ENCODE measurements at places on chromosomes 6 and 20. TPM values are rescaled to one million over a fixed set of nuclear protein-coding genes. Genes with fewer than 3 reads are reported as not detected.

- H3K36me3 ChIP-seq: no peaks in the 10 kb centered on the region
- H3K4me3 ChIP-seq: peak overlapping the region; percentile 67
- peak overlapping the region; percentile 77 for H3K27ac ChIP-seq
- peaks cover 13% of the 10 kb centered on the region for H3K4me1 ChIP-seq
These were observed 159.9 kb downstream of the OR2B2 start for GRCh38 chr6:27752038-27752885.

SLC22A16 gene
- not detected for total RNA-seq

SLC32A1 gene
- total RNA-seq: not detected

BCAS1 gene
- total RNA-seq: 0.93 TPM

- no peaks in the 10 kb centered on the region for H3K36me3 ChIP-seq
- no peak overlapping the region for H3K27ac ChIP-seq
- H3K27me3 ChIP-seq: no peaks in the 10 kb centered on the region
- H3K4me3 ChIP-seq: no peak overlapping the region
These were observed 372.6 kb downstream of the UTRN start for GRCh38 chr6:144657691-144658090.

CGA gene
- total RNA-seq: not detected

GRCh38 chr6:133833949-133834359 lies 55.0 kb upstream of the TCF21 start:
- no peaks in the 10 kb centered on the region for H3K27me3 ChIP-seq
- H3K27ac ChIP-seq: no peak overlapping the region
- no peak overlapping the region for H3K4me3 ChIP-seq
- DNase-seq: no peak
- no peaks in the 10 kb centered on the region for H3K4me1 ChIP-seq

DNA sequence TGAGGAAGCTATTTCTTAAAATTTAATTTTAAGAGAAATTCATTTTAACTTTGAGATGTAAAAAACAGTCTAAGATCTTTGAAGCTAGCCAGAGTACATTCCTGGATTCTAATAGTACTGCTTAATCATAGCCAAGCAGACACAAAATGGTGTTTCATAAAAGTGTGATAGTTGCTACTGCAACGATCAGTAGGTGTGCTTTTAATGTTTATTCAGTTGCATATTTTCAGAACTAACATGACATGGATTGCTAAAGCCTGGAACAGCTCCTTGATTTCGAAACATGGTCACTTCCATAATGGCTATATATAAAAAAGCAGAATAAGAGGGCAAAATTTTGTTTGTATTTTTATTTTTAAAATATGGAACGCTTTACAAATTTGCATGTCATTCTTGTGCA lies 35.5 kb downstream of the SESN1 start:
- H3K4me3 ChIP-seq: no peak overlapping the region
- DNase-seq: no peak
- H3K36me3 ChIP-seq: no peaks in the 10 kb centered on the region
- no peak overlapping the region for H3K27ac ChIP-seq
- H3K4me1 ChIP-seq: no peaks in the 10 kb centered on the region

DNA sequence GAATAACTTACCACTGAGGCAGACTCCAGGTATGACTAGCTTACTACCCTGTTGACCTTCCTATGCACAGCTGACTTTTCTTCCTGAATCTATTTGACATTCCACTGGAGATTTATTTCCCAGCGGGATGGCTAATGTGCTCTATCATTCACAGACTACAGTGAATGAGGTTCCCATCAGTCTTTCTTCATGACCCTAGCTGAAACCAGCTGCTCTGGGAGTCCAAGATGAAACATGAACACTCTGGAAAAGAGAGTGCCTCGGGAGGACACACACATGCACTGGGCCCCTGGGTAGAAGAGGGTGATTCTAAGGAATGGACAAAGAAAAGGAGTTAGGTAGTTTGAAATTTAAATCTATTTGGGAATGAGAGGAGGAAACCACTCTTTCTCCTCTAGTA lies 82.6 kb upstream of the DST start:
- DNase-seq: no peak
- H3K36me3 ChIP-seq: no peaks in the 10 kb centered on the region
- H3K4me1 ChIP-seq: no peaks in the 10 kb centered on the region
- no peaks in the 10 kb centered on the region for H3K27me3 ChIP-seq
- H3K27ac ChIP-seq: no peak overlapping the region
- no peak overlapping the region for H3K4me3 ChIP-seq

- H3K4me3 ChIP-seq: no peak overlapping the region
- no peak overlapping the region for H3K27ac ChIP-seq
- peaks cover 4% of the 10 kb centered on the region for H3K27me3 ChIP-seq
- no peaks in the 10 kb centered on the region for H3K36me3 ChIP-seq
These were observed 70.3 kb downstream of the UNC5CL start for GRCh38 chr6:40968620-40969164.

DNA sequence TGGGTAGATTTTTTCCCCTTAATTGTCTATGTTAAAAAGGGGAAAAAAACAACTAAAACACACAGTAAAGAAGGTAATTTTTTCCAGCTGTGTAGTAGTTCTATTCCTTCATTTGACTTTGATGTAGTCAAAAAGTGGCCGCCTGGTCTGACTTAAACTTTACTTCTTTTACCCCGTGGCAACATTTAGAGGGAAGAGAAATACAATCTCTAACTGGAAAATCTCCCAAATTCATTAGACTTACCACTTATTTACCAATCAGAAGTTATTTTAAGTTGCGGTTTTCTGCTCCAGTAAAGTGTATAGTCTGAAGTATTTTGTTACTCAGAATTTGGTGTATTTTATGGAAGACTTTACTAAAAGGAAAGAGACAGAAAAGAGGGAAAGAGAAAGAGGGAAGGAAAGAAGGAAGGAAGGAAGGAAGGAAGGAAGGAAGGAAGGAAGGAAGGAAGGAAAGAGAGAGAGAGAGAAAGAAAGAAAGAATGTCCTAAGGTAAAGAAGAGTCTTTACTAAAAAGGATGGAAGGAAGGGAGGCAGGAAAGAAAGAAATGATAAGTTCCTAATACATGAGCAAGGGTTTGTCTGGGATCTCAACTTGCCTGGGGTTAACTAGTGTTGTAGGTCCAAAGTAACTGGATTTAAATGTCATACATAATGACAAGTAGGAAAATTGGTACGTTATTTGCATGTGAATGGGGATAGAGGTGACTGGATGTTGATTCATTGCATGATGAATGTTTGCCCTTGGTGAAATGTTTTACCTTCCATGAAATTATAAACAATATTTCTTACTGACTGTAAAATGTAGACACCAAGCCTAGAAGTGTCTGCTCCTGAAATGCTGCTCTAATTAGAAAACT lies 135.1 kb downstream of the SAMD5 start:
- H3K27me3 ChIP-seq: peaks cover 15% of the 10 kb centered on the region
- no peaks in the 10 kb centered on the region for H3K4me1 ChIP-seq
- no peak overlapping the region for H3K4me3 ChIP-seq
- DNase-seq: no peak
- H3K36me3 ChIP-seq: no peaks in the 10 kb centered on the region

APCDD1L gene
- not detected for total RNA-seq

- no peaks in the 10 kb centered on the region for H3K27me3 ChIP-seq
- no peak overlapping the region for H3K4me3 ChIP-seq
- H3K36me3 ChIP-seq: no peaks in the 10 kb centered on the region
These were observed 165.2 kb downstream of the WDR27 start for GRCh38 chr6:169536446-169537170.

GRCh38 chr20:58903614-58904013 lies 51.1 kb downstream of the GNAS start:
- peaks cover 92% of the 10 kb centered on the region for H3K36me3 ChIP-seq
- no peaks in the 10 kb centered on the region for H3K27me3 ChIP-seq
- no peak overlapping the region for H3K4me3 ChIP-seq
- peaks cover 16% of the 10 kb centered on the region for H3K4me1 ChIP-seq
- H3K27ac ChIP-seq: no peak overlapping the region
- no peak for DNase-seq

EDN3 gene
- not detected for total RNA-seq

DNMT3B gene
- total RNA-seq: 74.8 TPM

- H3K27me3 ChIP-seq: no peaks in the 10 kb centered on the region
- DNase-seq: no peak
- H3K4me3 ChIP-seq: no peak overlapping the region
- no peaks in the 10 kb centered on the region for H3K36me3 ChIP-seq
- H3K4me1 ChIP-seq: no peaks in the 10 kb centered on the region
These were observed 146.5 kb downstream of the EPHA7 start for GRCh38 chr6:93272896-93273295.

RIN2 gene
- 0.09 TPM for total RNA-seq

GRCh38 chr6:99467509-99468106 lies 42.5 kb upstream of the PNISR start:
- no peaks in the 10 kb centered on the region for H3K27me3 ChIP-seq
- peaks cover 24% of the 10 kb centered on the region for H3K36me3 ChIP-seq
- no peak overlapping the region for H3K27ac ChIP-seq
- DNase-seq: peak; percentile 27
- no peaks in the 10 kb centered on the region for H3K4me1 ChIP-seq

DNA sequence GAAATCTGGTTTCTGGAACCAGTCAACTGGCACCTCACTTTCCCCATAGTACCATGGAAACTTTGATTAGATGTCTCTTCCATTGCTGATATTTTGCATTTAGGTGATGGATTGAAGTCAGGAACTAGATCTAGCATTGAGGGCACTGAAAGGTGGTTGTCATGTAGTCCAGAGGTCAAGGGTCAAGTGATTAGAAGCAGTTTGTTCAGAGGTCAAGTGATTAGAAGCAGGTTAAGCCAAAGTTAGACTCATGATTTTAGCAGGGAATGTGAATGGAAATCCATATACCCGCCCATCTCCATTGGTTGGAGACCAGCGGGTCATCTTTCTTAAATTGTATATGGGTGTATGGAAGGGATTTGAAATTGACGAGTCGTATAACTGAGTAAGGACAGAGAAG lies 51.2 kb downstream of the CBFA2T2 start:
- H3K4me3 ChIP-seq: no peak overlapping the region
- H3K27me3 ChIP-seq: no peaks in the 10 kb centered on the region
- H3K36me3 ChIP-seq: no peaks in the 10 kb centered on the region
- H3K27ac ChIP-seq: no peak overlapping the region

DNA sequence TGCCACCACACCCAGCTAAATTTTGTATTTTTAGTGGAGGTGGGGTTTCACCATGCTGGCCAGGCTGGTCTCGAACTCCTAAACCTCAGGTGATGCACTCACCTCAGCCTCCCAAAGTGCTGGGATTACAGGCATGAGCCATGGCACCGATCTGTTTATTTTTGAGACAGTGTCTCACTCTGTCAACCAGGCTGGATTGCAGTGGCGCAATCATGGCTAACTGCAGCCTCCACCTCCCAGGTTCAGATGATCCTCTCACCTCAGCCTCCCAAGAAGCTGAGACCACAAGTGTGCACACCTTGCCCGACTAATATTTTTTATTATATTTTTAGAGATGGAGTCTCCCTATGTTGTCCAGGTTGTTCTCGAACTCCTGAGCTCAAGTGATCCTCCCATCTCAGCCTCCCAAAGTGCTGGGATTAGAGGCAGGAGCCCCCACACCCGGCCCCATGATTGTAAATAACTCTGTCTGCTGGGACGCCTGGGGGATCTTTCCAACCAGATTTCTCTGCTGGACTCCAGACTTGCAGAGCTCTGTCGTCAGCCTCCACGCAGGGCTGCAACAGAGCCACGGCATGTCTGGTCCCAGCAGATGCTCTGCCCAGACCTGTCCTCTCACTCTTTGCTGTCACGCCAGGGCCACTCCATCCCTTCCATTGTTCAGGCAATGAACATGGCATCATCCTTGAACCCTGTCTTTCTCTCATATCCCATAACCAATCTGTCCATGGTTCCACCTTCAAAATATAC lies 25.3 kb downstream of the SYNJ2 start:
- no peak overlapping the region for H3K4me3 ChIP-seq
- H3K27me3 ChIP-seq: no peaks in the 10 kb centered on the region
- H3K4me1 ChIP-seq: peaks cover 53% of the 10 kb centered on the region

GRCh38 chr20:32285621-32286371 lies 8.3 kb downstream of the KIF3B start:
- H3K4me1 ChIP-seq: no peaks in the 10 kb centered on the region
- no peaks in the 10 kb centered on the region for H3K27me3 ChIP-seq
- peaks cover 6% of the 10 kb centered on the region for H3K36me3 ChIP-seq
- no peak overlapping the region for H3K4me3 ChIP-seq

DNA sequence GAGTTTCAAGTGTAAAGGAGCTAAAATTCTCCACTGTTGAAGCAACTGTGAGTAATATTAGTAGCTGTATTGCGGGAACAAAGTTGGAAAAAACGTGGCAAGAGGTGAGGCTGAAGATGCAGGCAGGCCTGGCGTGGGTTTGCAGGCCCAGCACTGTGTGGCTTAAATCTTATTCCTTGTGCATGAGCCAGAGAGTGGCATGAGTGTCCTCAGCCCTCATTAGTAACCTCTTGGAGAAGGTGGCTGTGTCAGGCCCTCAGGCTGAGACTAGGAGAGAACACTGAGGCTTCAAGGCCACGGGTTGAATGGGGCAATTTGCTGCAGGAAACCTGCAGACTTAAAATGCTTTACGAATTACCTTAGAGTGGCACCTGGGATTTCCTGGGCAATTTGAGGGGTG lies 372.7 kb upstream of the CITED2 start:
- H3K27me3 ChIP-seq: no peaks in the 10 kb centered on the region
- H3K27ac ChIP-seq: no peak overlapping the region
- H3K36me3 ChIP-seq: no peaks in the 10 kb centered on the region
- H3K4me3 ChIP-seq: no peak overlapping the region
- peaks cover 8% of the 10 kb centered on the region for H3K4me1 ChIP-seq
- DNase-seq: no peak

DNA sequence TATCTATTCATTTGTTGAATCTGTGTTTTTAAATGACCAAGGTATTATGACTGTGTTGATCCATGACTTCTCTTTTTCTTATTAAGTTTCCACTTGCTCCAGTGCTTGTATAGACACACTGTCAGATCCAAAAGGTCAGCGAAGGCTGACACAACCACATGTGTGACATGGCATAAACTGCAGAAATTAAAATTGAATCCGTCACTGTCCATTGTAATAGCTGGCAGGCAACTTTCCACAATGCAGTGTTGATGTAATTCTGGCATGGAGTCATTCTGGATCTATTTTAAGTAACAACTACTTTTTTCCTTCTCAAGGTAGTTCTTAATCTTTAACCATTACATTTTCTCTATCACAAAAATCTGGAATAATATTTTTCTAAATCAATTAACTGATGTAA lies 145.3 kb downstream of the AIG1 start:
- no peak for DNase-seq
- no peak overlapping the region for H3K4me3 ChIP-seq
- no peak overlapping the region for H3K27ac ChIP-seq
- H3K27me3 ChIP-seq: no peaks in the 10 kb centered on the region
- H3K36me3 ChIP-seq: peaks cover 91% of the 10 kb centered on the region

BAG2 gene
- total RNA-seq: 17.6 TPM

TAAR2 gene
- total RNA-seq: not detected

RFX6 gene
- not detected for total RNA-seq

OOEP gene
- not detected for total RNA-seq

KCNK15 gene
- 0.38 TPM for total RNA-seq

DNA sequence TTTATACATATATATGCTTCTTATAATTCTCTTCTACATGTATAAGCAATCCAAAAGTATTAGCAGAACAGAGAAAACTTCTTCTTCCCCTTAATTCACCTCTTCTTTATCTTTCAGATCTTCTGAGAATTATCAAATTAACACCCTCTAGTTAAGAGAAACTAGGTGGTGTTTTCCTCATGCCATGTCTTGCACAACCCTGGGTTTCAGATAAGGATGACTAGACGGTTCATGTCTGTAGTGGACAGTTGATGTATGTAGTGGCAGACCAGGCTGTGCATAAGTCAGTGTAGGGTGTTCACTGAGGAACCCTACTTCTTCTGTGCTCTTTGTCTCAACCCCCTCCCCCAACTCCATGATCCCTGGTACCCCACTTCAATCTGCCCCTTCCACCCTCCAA lies 187.3 kb downstream of the SAMD5 start:
- DNase-seq: no peak
- peaks cover 14% of the 10 kb centered on the region for H3K36me3 ChIP-seq
- H3K4me1 ChIP-seq: no peaks in the 10 kb centered on the region
- H3K27ac ChIP-seq: no peak overlapping the region
- no peaks in the 10 kb centered on the region for H3K27me3 ChIP-seq

- no peak overlapping the region for H3K27ac ChIP-seq
- H3K4me1 ChIP-seq: no peaks in the 10 kb centered on the region
- H3K27me3 ChIP-seq: peaks cover 29% of the 10 kb centered on the region
- no peak for DNase-seq
These were observed 3.9 kb upstream of the KCNS1 start for GRCh38 chr20:45104786-45105185.

Measured in K562 (cell line).